Activated naive CD4-positive, alpha-beta T cell treated with Interleukin-2 at 50 U/mL for 16 hours (primary cell): ENCODE measurements at places on chromosomes 2 and 18.

DNA sequence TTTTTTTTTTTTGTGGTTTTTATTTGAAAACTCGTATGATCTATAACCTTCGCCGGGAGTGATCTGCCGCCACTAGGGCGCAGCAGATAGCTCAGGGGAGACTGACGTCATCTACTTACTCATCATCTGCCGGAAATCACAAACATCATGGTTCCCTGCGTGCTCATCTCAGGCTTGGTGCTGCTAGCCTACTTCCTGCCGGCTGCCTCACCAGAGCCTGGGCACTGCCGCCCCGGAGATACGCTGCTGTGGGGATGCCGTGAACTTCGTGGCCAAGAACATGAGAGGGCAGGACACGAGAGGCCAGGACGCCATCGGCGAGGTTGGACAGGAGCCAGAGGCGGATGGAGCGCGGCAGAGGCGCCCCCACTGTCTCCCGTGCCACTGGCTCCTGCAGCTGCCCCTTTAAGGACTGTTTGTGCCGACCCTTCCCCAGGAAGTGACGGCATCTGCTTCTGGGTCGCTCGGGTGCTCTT, 68.8 kb downstream of the DOK6 start:
- peak; percentile 62 for DNase-seq

DNA sequence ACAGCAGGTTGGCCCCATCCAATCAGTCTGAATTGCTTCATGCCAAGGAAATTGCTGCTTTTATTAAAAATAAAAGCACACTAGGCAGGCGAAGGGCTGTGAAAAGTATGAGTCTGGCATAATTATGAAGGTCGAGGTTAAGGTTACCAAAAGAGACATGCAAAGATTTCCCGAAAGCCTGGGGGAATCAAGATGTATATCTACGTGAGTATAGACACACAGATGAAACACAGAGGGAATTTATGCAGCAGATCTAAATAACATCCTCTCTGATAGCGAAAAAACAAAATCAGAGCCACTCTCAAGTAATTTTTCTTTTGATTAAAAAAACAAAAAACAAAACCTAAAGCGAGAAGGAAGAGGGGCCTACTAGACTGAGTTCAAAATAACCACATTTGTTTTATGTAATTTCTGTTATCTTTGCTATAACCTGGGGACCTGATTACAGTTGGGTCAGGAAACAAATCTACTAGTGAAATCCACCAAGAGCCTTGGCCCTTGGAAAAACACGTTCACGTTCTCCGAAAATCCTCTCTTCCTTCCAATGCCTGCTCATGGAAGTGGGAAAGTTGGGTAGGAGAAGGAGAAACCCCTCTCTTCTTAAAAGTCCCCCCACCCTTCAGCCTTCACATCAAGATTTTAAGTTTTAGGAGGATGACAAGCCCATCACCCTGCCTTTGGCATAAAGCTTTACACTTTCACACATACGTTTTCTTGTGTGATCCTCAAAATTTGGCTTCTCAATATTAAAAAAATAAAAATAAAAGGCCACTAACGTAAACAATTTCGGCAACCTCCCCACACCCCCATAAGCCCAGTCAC, 1.4 kb downstream of the AAK1 start:
- DNase-seq = no peak

DNA sequence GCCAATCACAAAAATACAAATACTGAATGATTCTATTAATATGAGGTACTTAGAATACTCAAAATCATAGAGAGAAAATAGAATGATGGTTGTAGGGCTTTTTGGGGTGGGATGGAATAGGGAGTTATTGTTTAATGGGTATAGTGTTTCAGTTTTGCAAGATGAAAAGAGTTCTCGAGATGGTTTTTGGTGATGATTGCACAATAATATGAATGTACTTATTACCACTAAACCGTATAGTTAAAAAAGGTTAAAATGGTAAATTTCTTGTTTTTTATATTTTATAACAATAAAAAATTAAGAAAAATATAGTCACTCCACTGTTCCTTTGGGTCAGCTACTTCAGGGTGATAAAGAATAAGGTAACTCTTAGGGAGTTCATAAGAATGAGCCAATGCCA, 560.1 kb downstream of the TDRD15 start:
- no peak for DNase-seq

- DNase-seq = no peak
These were observed 16.2 kb upstream of the ZCCHC2 start for GRCh38 chr18:62506495-62507143.

DNA sequence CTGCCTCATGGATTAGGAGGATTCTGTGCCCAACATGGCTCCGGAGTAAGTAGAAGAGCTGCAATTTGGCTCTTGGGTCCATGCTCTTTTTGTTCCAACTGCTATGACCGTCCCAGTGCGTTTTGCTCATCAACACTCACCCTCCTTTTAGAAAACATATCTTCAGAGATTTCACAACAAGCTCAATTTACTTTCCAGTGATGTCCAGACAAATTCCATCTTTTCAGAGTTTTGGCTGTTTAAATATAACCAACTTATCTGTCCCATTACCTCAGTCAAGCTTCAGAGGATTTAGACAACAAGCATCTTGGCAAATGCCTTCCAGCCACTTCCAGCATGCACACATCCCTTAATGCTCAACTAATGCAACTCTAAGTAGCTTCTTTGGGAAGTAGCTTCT, 6.9 kb upstream of the SLC14A2 start:
- no peak for DNase-seq

GRCh38 chr18:23667114-23667513, 4.4 kb upstream of the ANKRD29 start:
- no peak for DNase-seq

DNA sequence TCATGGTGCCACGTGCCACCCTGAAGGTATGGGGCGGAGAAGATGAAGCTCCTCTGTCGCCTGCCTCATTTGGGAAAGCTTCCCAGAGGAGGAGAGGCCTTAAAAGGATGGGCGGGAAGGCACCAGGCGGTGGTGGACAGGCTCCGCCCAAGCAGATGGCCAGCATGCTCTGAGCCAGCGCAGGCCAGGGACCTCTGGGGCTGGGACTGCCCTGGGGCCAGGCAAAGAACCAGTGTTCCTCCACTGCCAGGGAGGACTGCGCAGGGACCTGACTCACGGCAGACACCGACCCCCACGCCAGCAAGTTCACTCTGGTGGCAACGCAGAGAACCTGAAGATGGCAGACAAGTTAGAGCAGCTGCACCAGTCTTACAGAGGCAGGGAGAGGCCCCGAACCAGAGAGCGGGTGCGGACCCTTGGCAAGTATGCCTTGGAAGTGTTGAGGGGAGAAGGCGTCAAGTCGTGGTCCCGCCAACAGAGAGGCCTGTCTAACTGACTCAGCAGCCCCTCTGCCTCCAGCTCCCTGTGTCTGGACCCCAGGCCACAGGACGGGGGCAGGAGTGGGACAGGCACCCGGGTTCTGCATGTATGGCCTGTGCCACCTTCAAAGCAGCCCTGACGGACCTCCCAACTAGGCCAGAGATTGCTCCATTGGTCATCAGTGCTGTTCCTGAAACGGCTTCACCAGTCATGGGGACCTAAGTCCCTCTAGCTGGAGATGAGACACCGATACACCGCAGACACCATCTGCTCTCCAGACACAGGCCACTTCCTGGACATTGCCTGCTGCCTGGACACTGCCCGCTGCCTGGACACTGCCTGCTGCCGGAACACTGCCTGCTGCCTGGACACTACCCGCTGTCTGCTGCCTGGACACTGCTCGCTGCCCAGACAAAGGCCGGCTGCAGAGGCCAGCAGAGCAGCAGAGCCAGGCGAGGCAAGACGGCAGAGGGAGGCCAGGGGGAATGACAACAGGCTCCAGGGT, 124.7 kb downstream of the HDAC4 start:
- no peak for DNase-seq

DNA sequence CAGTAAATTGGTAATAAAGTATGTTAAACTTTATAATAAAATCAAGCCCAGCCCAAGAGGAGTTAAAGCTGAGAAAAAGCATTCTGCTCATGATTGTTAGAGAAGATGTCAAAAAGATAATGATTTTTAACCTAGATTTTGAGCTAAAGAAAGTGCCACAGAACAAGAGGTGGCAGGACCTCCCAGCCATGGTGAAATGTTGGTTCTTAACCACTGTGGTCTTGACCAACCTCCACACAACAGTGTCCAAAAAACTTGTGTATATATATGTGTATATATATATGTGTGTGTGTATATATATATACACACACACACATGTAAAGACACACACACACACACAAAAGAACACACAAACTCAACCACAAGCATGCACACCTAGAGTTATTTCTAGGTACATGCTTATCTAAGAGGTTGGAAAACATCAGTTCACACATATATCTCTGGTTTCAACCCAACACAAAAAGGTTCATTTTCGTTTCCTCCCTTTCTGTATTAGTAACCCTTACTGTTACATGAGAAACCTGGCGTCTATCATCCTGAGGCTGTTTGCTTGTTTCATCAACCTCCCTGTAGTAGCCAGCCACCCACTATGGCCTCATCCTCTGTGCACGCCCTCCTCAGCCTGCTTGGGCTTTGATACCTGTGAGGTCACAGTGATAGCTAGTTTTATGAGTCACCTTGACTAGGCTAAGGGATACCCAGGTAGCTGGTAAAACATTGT, 631.8 kb upstream of the ID2 start:
- peak; percentile 65 for DNase-seq

DNA sequence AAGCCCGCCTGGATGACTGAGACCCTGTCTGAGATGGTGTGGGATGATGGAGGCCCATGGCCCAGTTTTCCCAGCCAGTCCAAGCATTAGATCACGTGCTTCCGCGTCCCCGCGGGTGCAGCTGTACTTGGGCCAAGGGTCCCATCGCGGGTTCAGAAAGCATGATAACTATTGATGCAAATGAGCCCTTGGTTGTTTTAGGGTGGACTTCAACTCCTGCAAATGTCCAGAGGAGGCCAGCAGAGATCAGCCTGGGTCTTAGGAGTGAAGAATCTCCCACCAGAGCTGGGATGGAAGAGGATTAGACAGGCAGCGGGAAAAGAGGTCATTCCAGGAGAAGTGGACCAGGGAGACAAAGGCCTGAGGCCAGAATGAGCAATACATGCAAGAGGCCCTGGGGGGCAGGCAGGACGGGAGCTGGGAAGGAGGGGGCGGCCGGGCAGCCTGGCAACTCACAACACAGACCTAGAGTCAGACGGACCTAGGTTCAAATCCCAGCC, 89.9 kb upstream of the TMEM247 start:
- DNase-seq = no peak

- DNase-seq = no peak
These were observed 127.6 kb downstream of the PMAIP1 start for GRCh38 chr18:60027397-60027796.

DNA sequence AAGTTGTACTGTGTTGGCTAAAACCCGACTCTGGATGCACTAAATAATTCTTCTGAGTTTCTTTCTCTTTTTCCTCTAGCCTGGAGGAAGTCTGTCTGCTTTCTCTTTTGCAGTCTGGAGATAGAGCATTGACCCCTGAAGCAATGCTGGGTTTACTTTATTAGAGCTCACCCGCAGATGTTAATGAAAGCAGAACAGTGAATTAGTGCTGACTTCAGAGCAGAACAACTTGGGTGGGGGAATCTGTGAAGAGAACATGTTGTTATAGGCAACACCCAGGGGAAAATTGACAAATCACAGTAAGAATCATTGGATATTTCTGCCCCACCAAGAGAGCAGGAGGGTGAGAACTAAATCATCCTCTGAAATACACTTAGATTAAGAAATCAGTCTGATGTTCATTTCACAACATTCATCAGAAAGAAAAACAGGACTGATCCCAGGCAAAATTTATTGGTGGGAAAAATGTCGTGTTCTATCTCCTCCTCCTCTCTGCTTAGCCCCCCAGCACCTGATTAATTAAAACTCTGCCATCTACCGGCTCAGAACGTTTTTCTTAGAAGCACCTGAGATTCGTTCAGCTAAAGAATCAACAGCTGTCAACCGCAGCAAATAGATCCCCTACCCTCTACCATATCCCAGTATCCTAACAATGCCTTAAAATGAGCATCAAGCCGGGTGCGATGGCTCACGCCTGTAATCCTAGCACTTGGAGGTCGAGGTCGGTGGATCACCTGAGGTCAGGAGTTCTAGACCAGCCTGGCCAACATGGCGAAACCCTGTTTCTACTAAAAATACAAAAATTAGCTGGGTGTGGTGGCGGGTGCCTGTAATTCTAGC, 165.1 kb downstream of the FMNL2 start:
- no peak for DNase-seq

DNA sequence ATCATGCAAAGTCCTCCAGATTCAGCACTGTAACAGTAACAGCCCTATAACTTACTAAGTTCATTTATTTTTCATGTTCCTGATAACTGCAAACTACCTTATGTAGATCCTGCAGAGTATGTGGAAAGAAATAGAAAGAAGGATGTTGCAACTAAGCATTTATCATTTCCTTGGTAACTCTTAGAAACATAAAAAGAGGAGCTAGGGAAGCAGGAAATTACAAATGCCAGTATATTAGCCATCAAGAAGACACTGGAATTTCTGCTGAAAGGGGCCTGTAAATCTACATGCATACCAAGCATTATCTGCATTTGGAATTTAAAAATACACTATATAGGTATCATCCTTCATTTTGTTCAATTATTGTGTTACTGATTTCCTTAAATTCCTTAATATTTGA, 66.8 kb downstream of the PDE11A start:
- DNase-seq = no peak

- DNase-seq = no peak
These were observed 83.9 kb downstream of the RPE start for GRCh38 chr2:210086292-210086691.

DNA sequence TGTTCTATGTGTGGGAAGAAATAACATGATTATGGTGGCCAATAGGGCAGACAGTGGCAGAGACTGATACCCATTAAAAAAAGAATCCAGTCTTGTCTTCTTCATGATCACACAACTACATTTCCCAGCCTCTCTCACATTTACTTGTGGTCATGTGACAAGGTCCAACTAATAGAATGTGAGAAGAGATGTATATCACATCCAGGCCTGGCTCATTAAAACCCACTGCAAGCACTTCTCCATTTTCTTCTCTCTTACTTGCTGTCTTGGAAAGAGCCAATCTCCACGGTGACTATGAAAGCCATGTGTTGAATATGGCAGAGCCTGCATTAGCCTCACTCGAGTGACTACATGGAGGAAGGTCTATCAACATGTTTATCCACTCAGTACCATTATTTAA, 306.2 kb upstream of the ZEB2 start:
- no peak for DNase-seq
